ENCODE measurements at places on chromosomes 11 and 22.
A peak's percentile ranks its signal among the peaks of the same experiment; 100 is the strongest.

DNA sequence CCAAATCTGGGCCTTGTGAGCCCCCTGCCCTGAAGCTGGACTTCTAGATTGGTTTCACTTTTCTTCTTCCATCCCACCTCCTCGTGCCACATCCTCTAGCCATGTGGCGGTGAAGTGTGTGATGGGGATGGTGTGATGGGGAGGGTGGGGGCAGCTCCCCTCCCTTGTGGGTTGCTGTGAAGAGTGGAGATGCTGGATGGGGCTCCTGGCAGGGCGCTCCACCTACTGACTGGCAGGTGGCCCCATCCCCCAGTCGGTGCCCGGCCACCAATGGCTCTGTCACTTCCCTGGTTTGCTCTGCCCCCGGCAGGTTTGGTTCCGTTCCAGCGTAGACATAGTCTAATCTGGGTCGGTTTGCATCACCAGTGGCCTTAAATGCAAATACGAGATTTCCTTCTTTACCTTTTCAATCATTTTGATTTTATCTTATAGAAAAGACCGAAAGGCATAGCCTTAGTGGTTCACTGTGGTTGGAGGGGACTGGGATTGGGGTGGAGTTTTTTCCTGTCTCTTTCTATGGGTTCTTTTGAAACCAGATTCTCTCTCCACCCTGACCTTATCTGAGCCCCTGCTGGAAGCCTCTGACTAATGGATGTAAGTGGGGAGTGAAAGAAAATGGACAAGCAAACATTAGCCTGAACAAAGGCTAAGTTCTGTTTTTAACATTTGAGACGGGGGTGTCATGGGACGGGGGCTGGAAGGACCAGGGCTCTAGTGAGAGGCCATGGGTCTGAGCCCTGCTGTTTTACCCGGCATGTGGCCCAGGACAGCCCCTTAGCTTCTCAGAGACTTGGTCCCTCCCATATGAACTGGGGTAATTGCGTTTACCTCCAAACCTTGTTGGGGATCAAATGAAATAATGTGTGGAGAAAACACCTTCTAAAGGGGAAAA, 149.3 kb downstream of the CACNA1I start:
- peak; percentile 37 for DNase-seq

DNA sequence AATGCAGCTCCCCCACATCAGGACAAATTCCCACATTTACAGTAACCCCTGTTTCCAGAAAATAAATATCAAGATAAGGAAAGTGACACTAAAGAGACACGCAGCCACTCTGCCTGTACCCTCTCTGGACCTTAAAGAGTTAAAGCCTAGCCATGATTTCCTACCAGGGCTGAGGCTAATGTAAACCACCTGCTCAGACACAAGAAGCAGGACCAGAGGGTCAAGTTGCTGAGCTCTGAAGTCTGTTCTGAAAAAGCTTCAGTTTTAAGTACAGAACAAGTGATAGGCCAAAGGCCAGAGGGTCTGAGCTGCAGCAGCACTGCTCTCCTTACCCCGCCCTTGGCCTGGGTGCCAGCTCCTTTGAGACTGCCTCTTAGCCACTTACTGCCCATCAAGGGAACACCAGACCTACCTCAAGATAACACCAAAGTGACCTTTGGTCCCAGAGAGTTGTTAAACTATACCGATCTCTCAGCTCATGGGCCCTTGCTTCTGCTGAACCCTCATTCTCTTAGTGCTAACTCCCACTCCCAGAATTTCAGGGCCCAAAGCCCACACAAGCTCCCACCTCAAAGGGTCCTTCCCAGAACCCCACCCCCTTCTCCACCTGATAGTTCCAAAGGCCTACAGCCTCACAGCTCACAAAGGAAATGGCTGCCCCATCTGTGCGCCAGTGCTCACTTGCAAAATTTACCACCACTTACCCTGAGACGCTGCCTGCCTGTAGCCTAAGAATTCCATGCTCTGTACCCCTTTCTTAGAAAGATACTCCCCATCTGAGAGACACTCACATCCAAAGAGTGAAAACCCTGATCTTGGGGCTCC, 40.5 kb downstream of the IL18BP start:
- no peak for DNase-seq

DNA sequence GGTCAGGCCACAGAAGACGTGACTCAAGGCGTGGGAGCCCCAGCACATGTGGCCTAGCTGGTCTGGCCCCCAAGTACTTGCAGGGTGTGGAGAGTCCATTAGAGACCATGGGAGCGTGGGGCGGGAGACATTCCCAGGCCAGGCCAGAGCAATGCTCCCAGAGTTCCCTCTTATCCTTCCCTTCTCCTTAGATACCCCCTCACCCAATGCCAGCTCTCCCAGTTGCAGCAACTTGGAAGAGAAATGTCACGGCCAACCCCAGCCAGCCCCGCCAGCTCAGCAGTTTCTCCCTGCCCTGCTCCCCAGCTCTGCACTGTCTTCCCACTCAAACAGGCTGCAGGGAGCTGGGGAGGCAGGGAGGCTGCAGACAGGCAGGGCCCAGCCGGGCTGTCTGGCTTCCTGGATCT, 65.4 kb upstream of the TSPAN18 start:
- DNase-seq = no peak

GRCh38 chr11:69718147-69718546, 14.3 kb upstream of the FGF19 start:
- DNase-seq = no peak

DNA sequence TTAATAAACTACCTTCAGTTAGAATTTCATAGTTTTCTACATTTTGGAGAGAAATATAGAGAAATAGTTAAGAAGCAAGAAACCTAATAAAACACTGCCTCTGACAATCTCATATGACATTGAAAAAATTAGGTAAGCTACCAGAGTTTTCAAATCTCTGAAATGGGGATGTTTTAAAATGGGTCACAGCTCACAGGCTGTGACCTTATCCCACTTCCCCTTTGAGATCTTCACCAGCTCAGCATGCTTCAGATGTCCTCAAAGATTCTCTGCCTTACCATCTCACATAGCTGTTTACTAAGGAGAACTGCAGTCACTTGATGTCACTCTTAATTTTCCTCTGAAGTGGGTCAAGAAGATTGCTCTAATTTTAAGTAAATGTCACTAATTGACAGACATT, 717.8 kb downstream of the JRKL start:
- DNase-seq = no peak
